Fibroblast of pulmonary artery (primary cell): ENCODE measurements at places on chromosomes 6 and 20.
A peak's percentile ranks its signal among the peaks of the same experiment; 100 is the strongest.

DNA sequence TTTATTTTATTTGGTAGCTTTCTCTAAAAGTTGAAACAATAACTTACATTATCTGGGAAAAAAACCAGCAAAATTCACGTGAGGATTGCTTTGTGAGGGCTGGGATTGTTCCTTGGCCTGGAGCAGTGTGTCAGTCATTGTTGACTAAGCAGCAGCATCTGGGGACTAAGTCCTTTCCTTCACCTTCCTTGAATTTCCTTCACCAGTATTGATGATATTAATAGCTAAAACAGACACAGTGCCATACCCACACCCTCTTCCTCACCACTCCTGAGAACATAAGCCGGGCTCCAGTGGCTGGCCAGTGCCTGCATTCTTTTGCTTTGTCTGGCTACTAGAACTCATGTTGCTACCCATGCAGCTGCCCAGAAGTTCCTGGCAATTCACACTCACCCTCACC is 23.7 kb downstream of the PLCB1 start:
- DNase-seq, result no peak

- DNase-seq, result no peak
Measured at GRCh38 chr20:37833221-37833896, 69.6 kb upstream of the VSTM2L start.

- peak; percentile 3 for DNase-seq
Measured at GRCh38 chr20:51731731-51732095, 36.5 kb downstream of the ATP9A start.

DNA sequence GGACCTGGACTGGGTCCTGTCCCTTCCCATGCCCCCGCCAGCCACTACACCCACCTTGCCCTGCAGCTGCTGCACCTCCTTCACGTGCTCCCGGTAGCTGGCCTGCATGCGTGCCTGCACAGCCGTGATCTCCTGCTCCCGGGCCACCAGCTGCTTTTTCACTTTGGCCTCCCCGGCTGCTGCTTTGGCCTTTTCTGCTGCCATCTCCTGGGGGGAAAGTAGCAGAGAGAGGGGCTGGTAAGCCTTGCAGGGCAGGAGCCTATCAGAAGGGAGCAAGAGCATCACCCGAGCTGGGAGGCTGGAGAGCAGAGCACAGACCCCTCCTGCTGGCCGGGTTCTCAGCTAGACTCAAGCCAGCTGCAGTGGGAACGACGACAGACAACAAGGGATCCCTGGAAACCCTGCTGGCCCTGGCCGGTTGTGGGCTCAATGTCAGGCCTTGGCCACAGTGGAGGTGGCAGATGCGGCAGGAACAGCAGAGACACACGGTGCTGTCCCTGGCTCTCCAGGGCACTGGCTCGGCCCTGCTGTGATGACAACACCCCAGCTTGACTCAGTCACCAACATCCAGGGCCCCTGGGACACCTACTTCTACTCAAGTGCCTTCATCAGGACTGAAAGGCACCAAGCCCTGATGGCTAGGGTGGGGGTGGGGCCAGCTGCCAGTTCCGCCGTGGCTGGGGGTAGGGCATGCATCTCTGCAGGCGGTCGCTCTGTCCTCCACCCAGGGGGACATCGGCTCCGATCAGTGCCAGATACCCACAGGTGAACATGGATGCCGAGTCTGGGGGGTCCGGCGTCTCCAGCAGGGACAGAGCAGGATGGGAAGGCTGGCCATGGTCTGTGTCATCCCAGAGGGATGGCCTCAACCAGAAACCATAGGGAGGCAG is 45.3 kb downstream of the RRBP1 start:
- DNase-seq, result no peak

DNA sequence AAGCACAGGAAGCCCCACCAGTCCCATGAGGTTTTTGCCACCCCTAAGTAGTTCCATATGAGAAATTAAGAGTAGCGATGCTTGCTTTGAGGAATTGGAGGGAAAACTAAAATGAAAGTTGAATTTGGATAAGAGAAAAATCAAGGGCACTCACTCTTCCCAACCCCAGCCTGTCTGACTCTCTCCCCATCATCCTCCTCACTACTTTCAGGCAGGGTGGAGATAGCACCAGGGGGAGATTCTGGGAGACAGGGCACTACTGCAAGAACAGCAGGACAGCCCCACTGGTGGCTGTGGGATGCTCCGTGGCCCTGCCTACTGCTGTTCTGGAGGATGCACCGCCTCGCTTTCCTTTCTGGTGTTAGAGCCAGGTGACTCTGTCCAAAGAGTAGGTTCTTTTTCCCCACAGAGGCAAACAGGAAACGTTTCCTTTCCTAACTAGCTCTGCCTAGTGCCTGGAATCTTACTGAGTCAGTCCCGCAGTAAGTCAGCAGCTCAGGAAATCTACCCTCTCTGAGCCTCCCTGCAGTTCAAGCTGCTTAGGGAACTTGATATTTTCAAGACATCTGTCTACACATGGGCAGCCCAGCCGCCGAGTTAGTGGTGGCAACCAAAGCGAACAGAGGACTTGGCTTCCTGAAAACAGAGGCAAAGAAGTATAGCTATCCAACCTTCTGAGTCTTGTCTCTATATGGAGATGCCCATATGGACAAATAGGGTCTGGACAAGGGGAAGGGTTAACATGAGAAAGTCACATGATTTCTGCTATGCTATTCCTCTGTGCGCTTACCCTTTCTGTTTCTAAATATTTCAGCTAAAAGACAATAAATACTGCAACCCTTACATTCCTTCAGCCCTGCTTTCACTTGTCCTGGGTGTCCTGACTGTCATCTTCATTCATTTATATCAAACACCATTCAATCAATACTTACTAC is 11.4 kb downstream of the HLA-E start:
- peak; percentile 66 for DNase-seq

- peak; percentile 53 for DNase-seq
Measured at GRCh38 chr6:68235326-68235784, 399.7 kb upstream of the ADGRB3 start.

- DNase-seq, result peak; percentile 27
Measured at GRCh38 chr6:44650947-44651346, 263.4 kb downstream of the CDC5L start.

DNA sequence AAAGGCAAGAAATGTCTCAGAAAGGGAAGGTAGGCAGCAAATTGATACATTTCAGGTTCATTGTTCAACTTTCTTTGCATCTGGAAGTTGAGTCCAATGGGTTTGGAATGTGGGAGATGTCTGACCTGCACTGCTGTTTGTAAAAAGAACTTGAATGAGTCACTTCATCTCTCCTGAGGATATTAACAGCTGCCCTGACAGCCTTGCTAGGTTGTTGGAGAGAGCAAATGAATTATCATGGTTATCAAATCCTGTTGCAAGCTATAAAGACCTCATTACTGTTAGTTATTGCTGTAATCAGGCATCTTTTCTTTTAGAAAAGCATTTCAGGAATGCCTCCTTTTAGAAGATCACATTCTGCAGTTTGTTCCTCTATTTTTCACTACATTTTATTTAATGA is 23.0 kb upstream of the FLRT3 start:
- no peak for DNase-seq

- DNase-seq, result no peak
Measured at GRCh38 chr6:28609672-28610071, 84.0 kb downstream of the GPX5 start.

GRCh38 chr6:148548065-148548748 is 198.6 kb upstream of the UST start:
- peak; percentile 88 for DNase-seq

DNA sequence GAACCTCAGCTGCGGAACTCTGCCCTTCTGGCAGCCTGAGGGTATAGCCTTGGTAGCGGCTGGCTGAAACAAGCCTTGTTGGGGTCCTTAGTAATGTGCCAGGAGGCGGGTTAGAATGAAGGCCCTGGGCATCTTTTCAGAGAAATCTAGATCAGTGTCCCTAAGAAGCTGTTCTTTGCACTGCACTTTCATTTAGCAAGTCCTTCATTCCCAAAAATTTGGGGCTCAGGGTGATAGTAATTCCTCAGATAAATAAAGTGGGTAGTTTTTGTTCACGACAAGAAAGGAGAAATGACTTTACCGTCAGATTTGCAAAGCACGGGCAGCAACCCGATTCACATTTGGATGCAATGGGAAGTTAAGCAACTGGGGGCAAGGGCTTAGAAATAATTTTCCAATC is 3.2 kb downstream of the INSM1 start:
- no peak for DNase-seq

DNA sequence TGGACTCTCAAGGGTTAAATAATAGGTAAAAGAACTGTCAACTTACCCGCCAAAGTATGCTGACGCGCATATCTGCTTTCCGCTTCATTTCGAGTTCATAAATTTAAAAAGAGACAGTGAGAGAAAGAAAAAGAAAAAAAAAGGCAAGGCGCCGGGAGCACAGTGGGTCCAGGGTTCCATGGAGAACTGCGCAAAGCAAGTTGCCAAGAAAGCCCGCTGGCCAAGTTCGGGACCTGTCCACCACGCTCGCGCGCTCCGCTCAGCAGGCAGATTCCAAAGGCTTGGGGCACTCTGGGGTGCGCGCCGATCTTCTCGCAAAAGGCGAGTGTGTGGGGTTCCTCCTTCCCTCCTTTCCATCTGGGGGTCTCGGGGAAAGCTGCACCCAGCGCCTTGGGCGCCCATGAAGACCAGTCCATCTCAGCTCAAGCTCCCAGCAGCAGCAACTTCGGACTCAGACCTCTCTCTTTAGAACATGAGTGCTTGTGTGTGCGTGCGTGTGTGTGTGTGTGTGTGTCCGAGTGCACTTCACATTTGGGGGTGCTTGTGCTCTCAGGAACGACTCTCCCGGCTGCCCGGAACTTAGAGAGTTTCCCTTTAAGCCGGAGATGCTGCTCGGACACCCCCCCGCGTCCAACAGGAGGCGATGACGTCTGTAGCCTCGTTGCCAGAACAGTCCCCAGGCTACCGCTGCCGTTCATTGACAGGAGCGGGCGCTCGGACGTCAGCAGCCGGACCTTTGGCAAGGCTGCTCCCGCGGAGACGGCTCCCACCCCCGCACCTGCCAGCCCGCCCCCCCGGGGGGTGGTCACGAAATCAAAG is 180.0 kb downstream of the TBXT start:
- DNase-seq, result peak; percentile 98

- peak; percentile 74 for DNase-seq
Measured at GRCh38 chr6:137076277-137077068, 31.7 kb upstream of the IL20RA start.

DNA sequence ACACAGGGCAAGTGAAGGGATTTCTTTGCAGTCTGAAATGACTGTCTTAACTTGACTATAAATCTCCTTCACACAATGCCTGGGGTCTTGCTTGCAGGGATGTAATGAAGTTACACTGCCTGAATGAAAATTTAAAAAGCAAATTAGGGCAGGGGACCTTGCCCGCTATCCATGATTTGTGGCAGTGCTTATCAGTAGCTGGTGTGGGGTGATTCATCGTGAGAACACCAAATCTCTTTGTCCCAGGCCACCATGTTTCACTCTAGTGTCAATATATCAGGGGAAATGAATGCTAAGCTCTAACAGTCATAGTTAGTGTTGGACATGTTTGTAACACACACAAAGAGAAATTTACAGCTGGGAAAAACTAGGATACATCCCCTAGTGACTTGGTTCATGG is 713.7 kb upstream of the EPHA7 start:
- DNase-seq, result no peak
